Dermis microvascular lymphatic vessel endothelial cell (primary cell): ENCODE measurements at places on chromosomes 6 and 20. TPM values are rescaled to one million over a fixed set of nuclear protein-coding genes. Genes with fewer than 3 reads are reported as not detected.
A peak's percentile ranks its signal among the peaks of the same experiment; 100 is the strongest.

DNA sequence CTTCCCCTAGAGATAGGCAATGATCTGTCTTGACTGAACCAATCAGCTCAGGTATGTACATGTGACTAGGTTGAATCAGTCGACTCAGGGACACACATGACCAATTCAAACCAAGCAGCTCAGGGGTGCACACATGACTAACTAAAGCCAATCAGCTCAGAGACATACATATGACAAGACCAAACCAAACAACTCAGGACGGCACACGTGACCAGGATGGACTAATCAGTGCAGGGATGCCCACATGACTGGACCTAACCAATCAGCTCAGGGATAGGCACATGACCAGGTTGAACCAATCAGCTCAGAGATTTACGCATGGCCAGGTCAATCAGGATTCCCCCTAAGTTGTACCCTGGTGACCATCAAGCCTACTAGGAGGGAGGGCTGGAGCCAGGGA, 310.3 kb downstream of the CDH26 start:
- DNase-seq, result no peak

GRCh38 chr6:33314515-33314942, 651 bp upstream of the TAPBP start:
- peak; percentile 92 for DNase-seq

DNA sequence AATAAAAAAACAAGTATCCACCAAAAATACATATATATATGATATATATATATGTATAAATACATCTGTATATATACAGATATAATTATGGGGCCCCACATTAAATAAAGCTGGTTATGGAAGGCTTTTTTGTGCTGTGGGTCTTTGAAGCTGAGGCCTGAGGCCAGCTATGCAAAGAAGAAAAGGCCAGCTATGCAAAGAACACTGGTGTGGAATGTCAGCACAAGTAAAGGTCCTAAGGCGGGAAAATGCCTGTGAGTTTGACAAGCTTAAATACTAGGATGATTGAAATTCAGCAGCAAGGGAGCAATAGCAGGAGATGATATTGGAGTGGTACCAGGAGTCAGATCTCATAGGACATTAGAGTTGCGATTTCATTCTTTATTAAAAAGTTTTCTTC, 25.2 kb downstream of the ADGRF1 start:
- no peak for DNase-seq

- no peak for DNase-seq
Observed at GRCh38 chr6:88722686-88723085, 240.7 kb downstream of the RNGTT start.

GRCh38 chr6:43821101-43821886, 51.3 kb downstream of the VEGFA start:
- DNase-seq, result no peak

GRCh38 chr20:50456452-50457324, 53.5 kb upstream of the PTPN1 start:
- no peak for DNase-seq

DNA sequence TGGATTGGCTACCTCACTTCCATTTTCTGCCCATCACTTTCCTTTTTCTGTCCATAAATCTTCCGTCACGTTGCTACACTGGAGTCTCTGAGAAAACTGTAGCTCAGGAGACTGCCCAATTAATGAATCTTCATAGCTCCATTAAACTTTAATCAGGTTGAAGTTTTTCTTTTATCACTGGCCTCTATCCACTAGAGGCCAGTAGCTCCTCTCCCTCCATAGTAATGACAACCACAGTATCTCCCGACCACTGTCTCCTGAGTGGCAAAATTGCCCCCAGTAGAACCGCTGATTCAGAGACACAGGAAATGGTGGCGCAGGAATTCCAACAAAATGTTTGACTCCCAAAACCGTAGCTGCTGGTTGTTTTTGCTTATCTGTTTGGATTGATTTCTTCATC, 18.4 kb upstream of the DOK5 start:
- DNase-seq, result no peak

DNA sequence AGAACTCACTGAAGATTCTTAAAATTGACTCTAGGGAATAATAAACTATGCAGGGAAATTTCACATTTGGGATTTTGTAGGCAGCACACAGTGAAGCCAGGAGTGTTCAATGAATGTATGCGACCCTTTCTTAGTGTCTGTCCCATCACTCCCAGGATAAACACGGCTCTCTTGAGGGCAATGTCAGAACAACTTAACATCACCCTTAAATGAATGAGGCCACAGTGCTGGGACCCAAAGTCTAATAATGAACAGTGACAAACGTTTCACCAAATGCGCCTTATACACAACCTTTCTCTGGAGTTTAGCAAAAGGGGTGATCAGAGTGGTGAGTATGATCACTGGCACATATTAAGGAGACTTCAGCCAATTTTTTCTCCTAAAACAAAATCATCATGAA, 237.3 kb downstream of the CLVS2 start:
- DNase-seq, result no peak

- DNase-seq, result peak; percentile 18
Observed at GRCh38 chr6:154247119-154247861, 109.3 kb downstream of the IPCEF1 start.

KIF13A gene
- total RNA-seq, result 22.5 and 29.8 TPM in 2 replicates

ENPP4 gene
- 1.4 TPM in 2 replicates for total RNA-seq

C4B gene
- total RNA-seq, result 0.38 and 0.77 TPM in 2 replicates

MAS1 gene
- not detected in 2 replicates for total RNA-seq

DZANK1 gene
- 0.26 and 0.38 TPM in 2 replicates for total RNA-seq

LAMA2 gene
- 0.13 and 0.64 TPM in 2 replicates for total RNA-seq

CSNK2B gene
- 76.5 and 99.5 TPM in 2 replicates for total RNA-seq
